Thoracic aorta endothelial cell (primary cell): ENCODE measurements at places on chromosomes 2 and 18. TPM values are rescaled to one million over a fixed set of nuclear protein-coding genes. Genes with fewer than 3 reads are reported as not detected.

The ZNF892 gene
- total RNA-seq = 6.2 and 6.4 TPM in 2 replicates

The KCNF1 gene
- 0.27 and 0.36 TPM in 2 replicates for total RNA-seq

The CCDC178 gene
- total RNA-seq = not detected in 2 replicates

The SNTG2 gene
- total RNA-seq = not detected in 2 replicates

The UGT1A5 gene
- not detected in 2 replicates for total RNA-seq

The CDCA7 gene
- 22.7 and 31.7 TPM in 2 replicates for total RNA-seq

The TYW5 gene
- 12.4 and 13.6 TPM in 2 replicates for total RNA-seq

The XIRP2 gene
- under 0.01 and 0.14 TPM in 2 replicates for total RNA-seq

The ABHD1 gene
- 0.13 TPM in 1 of 2 replicates, not detected in the other for total RNA-seq

The RGPD3 gene
- total RNA-seq = 0.53 and 0.79 TPM in 2 replicates

The NFE2L2 gene
- 81.2 and 98.3 TPM in 2 replicates for total RNA-seq

The MRO gene
- total RNA-seq = not detected in 2 replicates
